ENCODE measurements at places on chromosomes 1 and 21. TPM values are rescaled to one million over a fixed set of nuclear protein-coding genes. Genes with fewer than 3 reads are reported as not detected.
A peak's percentile ranks its signal among the peaks of the same experiment; 100 is the strongest.

The SIPA1L2 gene
- 10.3 TPM for total RNA-seq

The OR10J1 gene
- not detected for total RNA-seq

The TAL1 gene
- total RNA-seq = 1.3 TPM

The HTR6 gene
- not detected for total RNA-seq

The GBP1 gene
- total RNA-seq = 31.9 TPM

The KIF2C gene
- 1.4 TPM for total RNA-seq

The C1orf87 gene
- total RNA-seq = not detected

The G0S2 gene
- total RNA-seq = 55.5 TPM

The LDLRAD1 gene
- not detected for total RNA-seq

The DENND2D gene
- total RNA-seq = 12.7 TPM

The IKBKE gene
- 2.7 TPM for total RNA-seq

The S100A3 gene
- not detected for total RNA-seq

The RIPPLY3 gene
- total RNA-seq = not detected

The RYR2 gene
- total RNA-seq = 0.06 TPM

The SLAMF9 gene
- total RNA-seq = not detected

DNA sequence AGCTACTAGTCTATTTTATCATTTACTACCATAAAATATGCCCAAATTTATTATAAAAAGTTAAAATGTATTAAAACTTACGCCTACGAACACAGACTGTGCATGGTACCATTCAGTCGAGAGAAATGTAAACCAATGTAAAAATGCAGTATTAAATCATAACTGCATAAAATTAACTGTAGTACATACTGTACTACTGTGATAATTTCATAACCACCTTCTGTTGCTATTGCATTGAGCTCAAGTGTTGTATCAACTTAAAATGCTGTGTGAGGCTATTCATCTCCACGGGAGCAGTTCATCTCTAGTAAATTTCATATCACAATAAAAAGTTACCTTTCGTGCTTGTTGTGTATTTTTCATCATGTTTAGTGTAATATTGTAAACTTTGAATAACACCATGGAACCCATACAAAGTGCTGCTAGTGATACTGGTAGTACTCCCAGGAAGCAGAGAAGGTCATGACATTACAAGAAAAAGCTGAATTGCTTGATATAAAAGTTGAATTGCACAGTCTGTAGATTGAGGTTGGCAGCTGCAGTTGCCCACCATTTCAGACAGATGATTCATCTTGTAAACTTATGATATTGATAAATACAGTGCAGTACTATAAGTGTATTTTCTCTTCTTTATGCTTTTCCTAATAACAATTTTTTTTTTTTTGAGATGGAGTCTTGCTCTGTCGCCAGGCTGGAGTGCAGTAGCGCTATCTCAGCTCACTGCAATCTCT, 19.0 kb upstream of the CENPF start:
- H3K4me3 ChIP-seq = no peak overlapping the region
- no peaks in the 10 kb centered on the region for H3K4me1 ChIP-seq
- H3K27ac ChIP-seq = no peak overlapping the region
- DNase-seq = no peak
- no peaks in the 10 kb centered on the region for H3K36me3 ChIP-seq

DNA sequence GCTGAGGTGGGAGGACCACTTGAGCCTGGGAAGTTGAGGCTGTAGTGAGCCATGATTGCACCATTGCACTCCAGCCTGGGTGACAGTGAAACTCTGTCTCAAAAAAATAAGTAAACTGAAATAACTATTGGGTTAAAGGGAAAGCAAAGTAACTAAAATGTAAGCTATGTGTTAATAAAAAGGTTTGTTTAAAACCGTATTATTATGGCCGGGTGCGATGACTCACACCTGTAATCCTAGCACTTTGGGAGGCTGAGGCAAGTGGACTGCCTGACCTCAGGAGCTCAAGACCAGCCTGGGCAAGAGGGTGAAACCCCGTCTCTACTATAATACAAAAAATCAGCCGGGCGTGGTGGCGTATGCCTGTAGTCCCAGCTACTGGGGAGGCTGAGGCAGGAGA, 27.0 kb downstream of the NVL start:
- no peaks in the 10 kb centered on the region for H3K4me1 ChIP-seq
- H3K27ac ChIP-seq = no peak overlapping the region
- no peaks in the 10 kb centered on the region for H3K27me3 ChIP-seq
- H3K36me3 ChIP-seq = peaks cover 20% of the 10 kb centered on the region
- no peak overlapping the region for H3K4me3 ChIP-seq

DNA sequence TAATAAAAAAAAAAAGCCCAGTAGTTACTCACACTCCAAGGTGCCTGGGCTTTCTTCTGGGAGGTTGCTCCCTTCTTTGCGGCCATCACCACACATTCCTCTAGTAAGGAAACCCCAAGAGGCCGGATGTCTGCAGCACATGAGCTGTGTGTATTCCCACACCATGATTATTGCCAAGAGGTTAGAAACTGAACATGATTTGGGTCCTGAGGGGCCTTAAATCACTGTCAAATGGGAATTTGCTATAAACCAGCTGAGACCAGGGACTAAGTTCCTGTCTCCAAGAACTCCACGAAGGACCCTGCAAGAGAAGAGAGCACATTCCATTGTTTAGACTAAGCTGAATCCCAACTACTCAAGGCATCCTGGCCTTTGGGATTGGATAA, 85.3 kb upstream of the SSX2IP start:
- no peaks in the 10 kb centered on the region for H3K4me1 ChIP-seq
- no peaks in the 10 kb centered on the region for H3K27me3 ChIP-seq
- H3K4me3 ChIP-seq = no peak overlapping the region

GRCh38 chr1:44246806-44247205, 33.5 kb downstream of the DMAP1 start:
- H3K27me3 ChIP-seq = no peaks in the 10 kb centered on the region
- H3K27ac ChIP-seq = no peak overlapping the region
- no peaks in the 10 kb centered on the region for H3K4me1 ChIP-seq
- no peak overlapping the region for H3K4me3 ChIP-seq

GRCh38 chr21:14482165-14482564, 64.0 kb downstream of the SAMSN1 start:
- H3K4me1 ChIP-seq = no peaks in the 10 kb centered on the region
- no peaks in the 10 kb centered on the region for H3K36me3 ChIP-seq
- H3K4me3 ChIP-seq = no peak overlapping the region
- DNase-seq = no peak

DNA sequence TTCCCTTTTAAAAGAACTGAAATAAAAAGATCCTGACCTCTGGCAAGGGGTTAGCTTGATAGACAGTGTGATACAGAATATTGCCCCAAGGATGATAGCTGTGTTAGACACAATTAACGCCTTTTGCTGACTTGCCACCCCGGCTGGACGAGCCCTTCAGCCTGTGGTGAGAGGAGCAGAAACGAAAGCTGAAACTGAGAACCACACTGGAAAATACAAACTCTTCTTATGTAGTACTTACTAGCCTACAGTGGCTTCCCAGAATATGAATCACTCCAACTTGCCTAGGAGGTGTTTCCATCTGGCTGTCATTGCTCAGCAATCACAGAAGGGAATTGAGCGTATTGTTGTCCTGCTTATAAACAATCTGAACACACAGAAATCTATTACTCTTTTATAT, 22.9 kb downstream of the SAMSN1 start:
- H3K27me3 ChIP-seq = no peaks in the 10 kb centered on the region
- no peaks in the 10 kb centered on the region for H3K4me1 ChIP-seq
- DNase-seq = no peak
- no peak overlapping the region for H3K27ac ChIP-seq
- no peak overlapping the region for H3K4me3 ChIP-seq
- no peaks in the 10 kb centered on the region for H3K36me3 ChIP-seq

DNA sequence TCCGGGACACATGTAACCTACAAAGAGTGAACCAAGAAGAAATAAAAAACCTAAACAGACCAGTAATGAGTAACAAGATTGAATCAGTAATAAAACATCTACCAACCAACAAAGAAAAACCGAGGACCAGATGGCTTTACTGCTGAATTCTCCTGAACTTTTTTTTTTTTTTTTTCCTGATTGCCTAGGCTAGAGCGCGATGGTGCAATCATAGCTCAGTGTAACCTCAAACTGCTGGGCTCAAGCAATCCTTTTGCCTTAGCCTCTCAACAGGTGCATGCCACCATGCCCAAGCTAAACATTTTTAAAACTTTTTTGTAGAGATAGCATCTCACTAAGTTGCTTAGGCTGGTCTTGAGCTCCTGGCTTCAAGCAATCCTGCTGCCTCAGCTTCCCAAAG, 11.2 kb upstream of the FGGY start:
- no peaks in the 10 kb centered on the region for H3K4me1 ChIP-seq
- no peak overlapping the region for H3K4me3 ChIP-seq
- no peak for DNase-seq
- H3K27me3 ChIP-seq = no peaks in the 10 kb centered on the region

DNA sequence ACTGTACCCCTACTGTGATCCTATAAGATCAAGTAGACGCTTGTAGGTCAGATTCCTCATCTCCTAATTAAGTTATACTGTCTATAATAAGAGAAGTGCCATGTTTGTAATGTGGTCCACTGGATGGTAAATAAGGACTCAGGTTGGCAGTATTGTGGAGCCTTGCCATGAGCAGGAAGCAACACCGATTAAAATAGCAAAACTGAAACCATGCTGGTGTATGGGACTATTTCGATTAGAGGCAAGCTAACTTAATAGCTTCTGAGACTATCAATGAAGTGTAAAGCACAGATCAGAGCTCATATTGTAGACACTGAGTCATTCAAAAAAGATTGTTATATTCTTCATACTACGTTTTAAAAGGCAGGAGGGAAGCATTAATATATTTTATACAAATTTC, 348.8 kb downstream of the HHAT start:
- H3K4me3 ChIP-seq = no peak overlapping the region
- no peak for DNase-seq
- no peak overlapping the region for H3K27ac ChIP-seq
- H3K36me3 ChIP-seq = no peaks in the 10 kb centered on the region
- H3K4me1 ChIP-seq = no peaks in the 10 kb centered on the region

- no peaks in the 10 kb centered on the region for H3K36me3 ChIP-seq
- no peak for DNase-seq
- H3K27me3 ChIP-seq = no peaks in the 10 kb centered on the region
- H3K4me1 ChIP-seq = no peaks in the 10 kb centered on the region
Measured at GRCh38 chr1:63082766-63083165, 239.6 kb upstream of the FOXD3 start.

- no peaks in the 10 kb centered on the region for H3K36me3 ChIP-seq
- H3K4me1 ChIP-seq = no peaks in the 10 kb centered on the region
- no peaks in the 10 kb centered on the region for H3K27me3 ChIP-seq
- no peak overlapping the region for H3K4me3 ChIP-seq
- no peak overlapping the region for H3K27ac ChIP-seq
- DNase-seq = peak; percentile 76
Measured at GRCh38 chr1:94039514-94039870, 81.5 kb downstream of the ABCA4 start.

DNA sequence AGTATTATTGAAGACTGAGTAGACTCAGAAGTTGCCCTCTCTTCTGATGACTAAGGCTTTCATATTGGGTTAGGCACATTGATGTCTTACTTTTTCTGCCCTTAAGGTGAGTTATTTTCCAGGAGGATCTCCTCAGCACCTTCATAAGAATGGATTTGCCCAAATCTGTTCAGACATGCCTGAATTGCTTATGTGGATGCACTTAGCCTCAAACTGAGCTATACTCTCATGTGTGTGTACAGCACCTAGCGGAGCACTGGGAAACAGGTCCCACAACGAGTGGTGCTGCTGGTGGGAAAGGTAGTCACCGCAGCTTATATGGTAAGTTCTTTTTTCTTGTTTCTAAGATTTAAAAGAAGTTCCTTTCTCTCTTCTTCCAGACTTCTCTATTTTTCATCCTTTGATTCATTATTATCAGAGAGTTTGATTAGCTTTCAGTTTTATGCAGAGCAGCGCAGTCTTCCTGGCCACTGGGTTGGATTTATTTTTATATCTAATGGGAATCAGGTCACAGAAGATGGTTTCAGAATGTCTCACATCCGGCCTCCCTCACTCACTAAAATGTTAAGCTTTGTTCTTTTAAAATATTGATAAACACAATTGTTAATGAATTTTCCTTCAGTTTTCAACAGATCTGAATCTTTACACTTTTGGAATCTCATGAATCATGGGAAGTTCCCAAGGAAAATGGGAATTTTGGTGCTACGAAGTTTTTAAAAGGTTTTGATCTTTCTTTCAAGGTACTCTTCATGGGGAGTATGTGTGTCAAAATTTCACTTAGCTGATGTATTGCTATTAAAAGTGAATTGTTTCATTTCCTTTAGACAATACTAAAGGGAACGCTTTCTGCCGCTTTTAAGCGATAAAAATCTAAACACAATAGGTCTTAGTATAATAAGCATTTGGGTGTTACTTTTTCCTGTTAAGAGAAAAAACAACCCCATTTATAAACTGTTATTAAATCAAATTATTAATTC, 58.5 kb downstream of the EXTL2 start:
- no peak overlapping the region for H3K27ac ChIP-seq
- H3K4me1 ChIP-seq = no peaks in the 10 kb centered on the region
- no peaks in the 10 kb centered on the region for H3K36me3 ChIP-seq
- no peak overlapping the region for H3K4me3 ChIP-seq
- H3K27me3 ChIP-seq = no peaks in the 10 kb centered on the region
- DNase-seq = no peak

DNA sequence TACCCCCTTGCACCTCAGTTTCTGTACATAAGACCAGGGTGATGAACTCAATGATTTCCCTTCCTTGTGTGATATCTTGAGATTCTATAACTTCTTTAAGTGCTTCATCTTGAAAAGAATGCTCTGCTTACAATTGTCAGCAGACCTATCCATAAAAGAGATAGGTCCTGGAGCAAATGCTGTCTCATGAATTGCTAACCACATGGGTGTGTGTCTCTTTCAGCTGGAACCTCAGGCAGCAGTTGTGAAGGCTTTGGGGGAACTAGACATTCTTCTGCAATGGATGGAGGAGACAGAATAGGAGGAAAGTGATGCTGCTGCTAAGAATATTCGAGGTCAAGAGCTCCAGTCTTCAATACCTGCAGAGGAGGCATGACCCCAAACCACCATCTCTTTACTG, 2.8 kb downstream of the IL20 start:
- H3K27ac ChIP-seq = no peak overlapping the region
- H3K36me3 ChIP-seq = no peaks in the 10 kb centered on the region
- H3K4me1 ChIP-seq = peaks cover 4% of the 10 kb centered on the region
- no peaks in the 10 kb centered on the region for H3K27me3 ChIP-seq
- H3K4me3 ChIP-seq = no peak overlapping the region

- no peak for DNase-seq
- no peak overlapping the region for H3K27ac ChIP-seq
- no peaks in the 10 kb centered on the region for H3K36me3 ChIP-seq
Measured at GRCh38 chr1:20404466-20404865, 81.5 kb downstream of the CAMK2N1 start.

- no peaks in the 10 kb centered on the region for H3K36me3 ChIP-seq
- H3K4me1 ChIP-seq = no peaks in the 10 kb centered on the region
Measured at GRCh38 chr21:35502821-35503220, 453.7 kb upstream of the RUNX1 start.

- peak overlapping the region; percentile 49 for H3K27ac ChIP-seq
- H3K27me3 ChIP-seq = no peaks in the 10 kb centered on the region
- H3K36me3 ChIP-seq = no peaks in the 10 kb centered on the region
- no peak overlapping the region for H3K4me3 ChIP-seq
- peaks cover 56% of the 10 kb centered on the region for H3K4me1 ChIP-seq
- no peak for DNase-seq
Measured at GRCh38 chr1:23451441-23451840, 26.9 kb upstream of the TCEA3 start.

GRCh38 chr21:42522771-42523170, 9.1 kb downstream of the SLC37A1 start:
- no peaks in the 10 kb centered on the region for H3K27me3 ChIP-seq
- H3K4me3 ChIP-seq = no peak overlapping the region
- no peak for DNase-seq
- H3K36me3 ChIP-seq = no peaks in the 10 kb centered on the region

GRCh38 chr1:173474097-173474779, 2.9 kb upstream of the PRDX6 start:
- no peaks in the 10 kb centered on the region for H3K36me3 ChIP-seq
- no peak for DNase-seq
- no peaks in the 10 kb centered on the region for H3K27me3 ChIP-seq
- H3K27ac ChIP-seq = peak overlapping the region; percentile 92
- H3K4me1 ChIP-seq = peaks cover 39% of the 10 kb centered on the region

All from right lobe of liver (tissue), 6 donors.